ENCODE measurements at places on chromosomes 2 and 18. TPM values are rescaled to one million over a fixed set of nuclear protein-coding genes. Genes with fewer than 3 reads are reported as not detected.

DNA sequence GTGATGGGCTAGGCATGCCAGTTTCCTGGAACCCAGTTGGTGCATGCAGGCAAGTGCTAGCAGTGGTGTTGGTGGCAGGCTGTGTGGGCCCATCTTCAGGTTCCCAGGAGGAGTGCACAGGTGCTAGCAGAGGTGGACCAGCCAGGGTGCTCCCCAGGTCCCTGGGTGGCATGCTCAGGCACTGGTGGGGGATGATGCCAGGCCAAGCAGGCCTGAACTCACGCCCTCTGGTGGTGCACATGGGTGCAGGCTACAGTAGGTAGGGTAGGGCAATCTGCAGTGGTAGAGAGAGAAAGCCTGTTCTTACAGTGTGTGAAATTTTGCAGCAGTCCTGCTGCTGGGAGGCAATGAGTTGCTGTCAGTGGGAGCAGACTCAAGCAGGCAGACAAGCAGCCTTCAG lies 1651.8 kb downstream of the DPP10 start:
- no peak overlapping the region for H3K27ac ChIP-seq
- no peaks in the 10 kb centered on the region for H3K36me3 ChIP-seq
- no peak overlapping the region for H3K4me3 ChIP-seq
- no peak for DNase-seq
- H3K4me1 ChIP-seq, result no peaks in the 10 kb centered on the region

GRCh38 chr2:226117510-226118065 lies 682.0 kb downstream of the IRS1 start:
- H3K27ac ChIP-seq, result no peak overlapping the region
- H3K27me3 ChIP-seq, result no peaks in the 10 kb centered on the region
- no peaks in the 10 kb centered on the region for H3K36me3 ChIP-seq
- no peak overlapping the region for H3K4me3 ChIP-seq
- no peaks in the 10 kb centered on the region for H3K4me1 ChIP-seq

SPATA3 gene
- total RNA-seq, result 0.72 TPM

DNA sequence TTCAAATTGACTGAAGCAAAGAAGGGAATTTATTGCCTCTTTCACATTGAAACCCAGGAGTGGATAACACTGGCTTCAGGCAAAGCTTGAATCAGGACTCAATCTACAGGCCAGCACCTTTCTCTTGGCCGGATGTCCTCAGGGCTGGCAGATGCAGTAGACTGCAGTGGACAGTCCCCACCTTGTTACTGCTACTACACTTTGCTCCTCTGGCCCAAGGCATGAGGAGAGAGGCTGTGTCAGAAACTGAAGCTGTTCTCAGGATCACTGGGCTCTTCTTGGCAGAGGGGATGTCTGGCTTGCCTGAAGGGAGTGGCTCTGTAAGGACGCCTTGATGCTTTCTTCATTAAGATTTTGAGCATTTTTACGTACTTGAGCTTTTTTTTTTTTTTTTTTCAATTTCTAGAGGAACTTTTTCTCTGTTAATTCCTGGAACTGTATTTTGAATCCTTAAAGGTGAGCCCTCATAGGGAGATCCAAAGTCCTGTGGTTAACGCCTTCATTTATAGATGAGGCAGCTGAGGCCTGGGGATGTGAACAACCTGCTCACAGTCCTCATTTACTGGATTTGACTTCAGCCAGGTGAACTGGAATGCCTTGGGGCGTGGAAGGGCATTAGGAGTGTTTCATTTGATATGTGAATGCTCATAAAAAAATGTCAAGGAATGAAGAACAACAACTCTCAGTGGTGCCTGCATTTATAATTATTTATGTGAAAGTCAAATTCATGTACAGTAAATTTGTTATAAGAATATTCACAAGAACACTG lies 36.6 kb downstream of the CASP10 start:
- no peaks in the 10 kb centered on the region for H3K4me1 ChIP-seq
- no peak overlapping the region for H3K4me3 ChIP-seq
- no peak for DNase-seq
- H3K27ac ChIP-seq, result no peak overlapping the region

FBXO48 gene
- total RNA-seq, result 2.7 TPM

DNA sequence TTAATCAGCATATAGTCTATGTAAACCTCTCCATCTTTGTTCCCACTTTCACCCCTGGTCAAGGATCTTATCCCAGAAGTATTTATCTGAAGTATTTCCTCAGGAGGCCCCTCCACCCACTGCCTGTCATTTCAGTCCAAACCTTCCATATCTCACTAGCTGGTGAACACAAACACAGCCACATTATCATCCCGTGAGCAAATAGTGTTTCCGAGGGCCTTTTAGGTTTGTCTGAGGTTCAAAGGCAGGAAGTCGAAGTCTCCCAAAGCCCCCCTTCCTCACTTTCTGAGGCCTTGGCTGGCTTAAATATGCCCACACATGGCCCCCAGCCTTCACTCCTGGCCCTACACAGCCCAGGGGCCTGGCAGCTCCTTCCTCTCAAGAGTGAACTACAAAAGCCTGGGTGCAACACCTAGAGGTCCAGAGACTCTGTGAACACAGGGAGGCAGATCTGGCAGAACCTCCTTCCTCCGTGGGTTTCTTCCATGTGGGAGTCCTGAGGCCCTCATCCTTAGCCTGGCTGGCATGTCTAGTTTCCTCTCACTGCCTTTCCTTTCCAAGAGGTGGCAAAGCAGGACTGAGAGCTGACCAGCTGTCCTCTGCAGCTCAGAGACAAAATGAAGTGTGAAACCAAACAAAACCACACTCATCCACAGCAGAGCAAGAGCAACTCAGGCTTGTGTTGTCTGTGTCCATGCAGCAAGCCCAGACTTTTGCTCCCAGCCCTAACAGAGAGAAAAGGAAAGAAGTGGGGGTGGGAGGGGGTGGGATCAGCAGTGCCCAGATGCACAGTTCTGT lies 264.2 kb downstream of the SS18 start:
- H3K27ac ChIP-seq, result no peak overlapping the region
- H3K4me3 ChIP-seq, result no peak overlapping the region
- H3K27me3 ChIP-seq, result no peaks in the 10 kb centered on the region
- no peaks in the 10 kb centered on the region for H3K36me3 ChIP-seq
